ENCODE measurements at places on chromosomes 5 and 9. TPM values are rescaled to one million over a fixed set of nuclear protein-coding genes. Genes with fewer than 3 reads are reported as not detected.

GRCh38 chr9:10274175-10274574 is 338.6 kb downstream of the PTPRD start:
- no peak for DNase-seq

DNA sequence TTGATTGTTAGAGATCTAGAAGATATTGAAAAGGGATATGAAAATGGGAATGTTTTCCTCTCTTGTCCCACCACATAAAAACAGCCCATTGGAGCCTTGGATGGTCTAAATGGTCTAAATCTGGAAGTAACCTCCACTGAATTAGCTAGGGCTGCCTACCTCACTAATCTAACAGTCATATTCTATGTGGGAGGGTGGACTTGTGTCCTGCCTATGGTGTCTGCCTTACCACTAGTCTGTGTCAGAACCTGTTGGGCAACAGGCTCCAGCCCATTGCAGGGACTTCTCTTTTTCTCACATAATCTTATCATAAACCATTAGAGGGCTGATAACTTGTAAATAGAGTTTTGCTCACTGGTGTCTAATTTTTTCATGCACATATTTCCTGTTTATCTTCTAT is 548.8 kb upstream of the CDH18 start:
- no peak for DNase-seq

DNA sequence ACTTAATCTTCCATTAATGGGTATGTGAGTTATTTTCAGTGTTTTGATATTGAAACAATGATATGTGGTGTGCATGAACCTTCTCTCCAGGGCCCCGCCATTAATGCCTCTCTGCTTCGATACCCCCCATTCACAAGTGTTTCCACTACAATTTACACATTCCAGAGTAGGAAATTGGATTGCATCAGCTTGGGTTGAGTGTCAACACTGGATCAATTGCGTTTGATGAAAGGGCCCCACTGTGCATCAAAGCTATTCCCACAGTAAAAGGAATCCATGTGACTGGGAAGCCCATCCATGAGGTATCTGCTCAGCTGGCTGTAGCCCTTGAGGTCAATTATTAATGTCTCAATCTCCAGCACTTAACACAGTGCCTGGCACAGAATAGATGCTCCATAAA is 17.8 kb upstream of the LVRN start:
- DNase-seq: no peak

GRCh38 chr9:88750832-88751360 is 215.9 kb downstream of the NXNL2 start:
- DNase-seq: no peak

DNA sequence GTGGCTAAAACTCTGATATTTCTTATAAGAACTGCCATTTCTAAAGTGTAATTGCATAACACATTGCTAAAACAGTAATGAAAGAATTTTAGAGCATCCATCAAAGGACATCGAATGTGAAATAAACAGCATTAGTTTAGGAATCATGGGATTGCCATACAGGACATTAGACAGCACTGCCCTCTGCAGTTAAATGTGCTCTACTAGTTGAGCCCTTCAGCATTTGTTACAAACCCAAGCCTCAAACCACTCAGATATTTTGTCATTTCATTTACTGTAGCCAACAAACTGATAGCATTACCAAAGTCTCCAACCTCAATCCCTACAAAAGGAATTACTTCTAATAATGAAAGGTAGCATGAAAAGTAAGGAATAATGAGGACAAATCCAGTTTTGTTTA is 116.8 kb upstream of the COX7C start:
- DNase-seq: no peak

DNA sequence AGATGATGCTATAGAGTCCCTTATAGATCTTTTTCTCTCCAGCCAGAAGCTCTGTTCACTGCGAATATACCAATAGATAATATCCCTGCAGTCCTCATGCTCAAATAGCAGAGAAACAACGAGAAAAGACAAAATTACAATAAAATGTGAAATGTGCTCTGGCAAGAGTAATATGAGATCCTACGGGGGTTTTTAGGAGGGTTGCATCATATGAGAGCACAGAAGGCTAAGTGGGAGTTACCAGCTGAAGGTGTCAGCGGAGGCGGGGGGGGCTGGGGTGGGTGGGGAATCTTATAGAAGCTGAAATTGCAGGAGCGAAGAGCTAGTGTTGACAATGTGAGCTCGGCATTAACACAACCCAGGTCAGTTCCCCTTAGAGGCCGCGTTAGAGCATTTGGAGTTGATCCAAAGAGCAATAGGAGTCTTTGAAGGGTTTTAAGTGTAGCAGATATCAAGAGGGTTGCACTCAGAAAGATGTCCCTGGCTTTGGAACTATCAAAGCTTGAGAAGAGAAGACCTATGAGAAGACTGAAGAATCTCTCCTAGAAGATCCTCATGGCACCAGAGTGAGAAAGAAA is 109.7 kb downstream of the BASP1 start:
- DNase-seq: no peak

- DNase-seq: no peak
Observed at GRCh38 chr9:130438382-130438981, 6.3 kb upstream of the ASS1 start.

GRCh38 chr9:1179366-1179765 is 129.2 kb downstream of the DMRT2 start:
- DNase-seq: no peak

- DNase-seq: no peak
Observed at GRCh38 chr5:71632168-71632567, 45.0 kb downstream of the MCCC2 start.

Gene IFNA5
- not detected for total RNA-seq

Gene PRDM9
- not detected for total RNA-seq

Measured in activated CD4-positive, alpha-beta T cell treated with anti-CD3 and anti-CD28 coated beads, Interleukin-2, amount 10 ng/mL, durations not matched to agents 7 days and 5 days (primary cell).